SK-MEL-5 (cell line): ENCODE measurements at places on chromosomes 16 and 17. TPM values are rescaled to one million over a fixed set of nuclear protein-coding genes. Genes with fewer than 3 reads are reported as not detected.
A peak's percentile ranks its signal among the peaks of the same experiment; 100 is the strongest.

Gene FOXC2
- total RNA-seq: not detected in 2 replicates

DNA sequence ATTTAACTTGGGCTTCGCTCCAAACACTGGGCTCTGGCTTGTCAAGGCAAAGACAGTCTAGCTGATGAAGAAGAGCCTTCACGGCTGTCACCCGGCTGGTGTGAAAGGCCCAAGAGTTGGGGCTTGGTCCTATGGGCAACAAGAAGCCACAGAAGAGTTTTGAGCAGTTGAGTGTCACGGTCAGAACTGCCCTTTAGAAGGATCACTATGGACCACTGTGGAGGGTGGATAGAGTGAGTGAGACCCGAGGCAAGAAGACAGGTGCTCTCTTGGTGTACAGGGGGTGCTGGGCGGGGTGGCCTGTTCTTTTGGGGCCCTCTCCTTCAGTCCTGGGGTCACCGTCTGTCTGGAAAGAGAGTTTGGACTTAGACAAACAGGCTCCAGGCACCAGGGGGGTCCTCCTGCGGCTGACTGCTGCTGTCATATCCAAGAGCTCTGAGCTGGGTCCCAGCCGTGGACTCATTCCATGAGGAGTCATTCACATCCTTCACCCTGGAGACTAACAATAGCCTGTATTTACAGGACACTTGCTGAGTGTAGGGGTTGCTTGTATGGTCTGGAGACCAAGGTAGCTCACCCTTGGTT, 2.4 kb downstream of the PIMREG start:
- no peak for DNase-seq

DNA sequence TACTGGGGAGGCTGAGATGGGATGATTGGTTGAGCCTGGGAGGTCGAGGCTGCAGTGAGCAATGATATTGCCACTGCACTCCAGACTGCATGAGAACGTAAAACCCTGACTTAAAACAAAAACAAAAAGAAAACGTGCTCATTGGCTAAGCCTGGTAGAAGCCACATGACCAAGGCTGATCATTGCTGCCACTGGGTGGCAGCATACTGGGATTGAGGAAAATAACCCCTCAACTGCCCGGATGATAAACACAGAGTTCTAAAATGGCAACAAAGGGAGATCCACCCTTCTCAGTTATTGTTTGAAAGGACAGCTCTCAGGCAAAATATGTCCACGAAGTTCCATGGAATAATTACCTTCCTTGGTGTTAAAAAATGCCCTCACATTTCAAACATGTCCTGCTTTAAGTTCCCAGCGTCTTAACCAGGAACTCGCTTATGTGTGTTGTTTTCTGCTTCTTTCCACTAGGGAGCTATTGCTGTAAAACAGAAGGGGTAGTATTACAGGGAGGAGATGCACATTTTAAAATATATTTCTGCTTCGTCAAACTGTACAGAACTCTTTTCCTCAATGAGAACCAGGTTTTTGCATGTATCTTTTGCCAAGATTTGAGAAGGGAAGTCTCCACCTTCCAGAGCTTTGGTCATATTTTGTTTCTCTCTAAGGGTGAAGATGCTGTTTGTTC, 675.3 kb downstream of the MAF start:
- DNase-seq: peak; percentile 76

- DNase-seq: no peak
These were observed 11.6 kb downstream of the KRT33A start for GRCh38 chr17:41338961-41339485.

DNA sequence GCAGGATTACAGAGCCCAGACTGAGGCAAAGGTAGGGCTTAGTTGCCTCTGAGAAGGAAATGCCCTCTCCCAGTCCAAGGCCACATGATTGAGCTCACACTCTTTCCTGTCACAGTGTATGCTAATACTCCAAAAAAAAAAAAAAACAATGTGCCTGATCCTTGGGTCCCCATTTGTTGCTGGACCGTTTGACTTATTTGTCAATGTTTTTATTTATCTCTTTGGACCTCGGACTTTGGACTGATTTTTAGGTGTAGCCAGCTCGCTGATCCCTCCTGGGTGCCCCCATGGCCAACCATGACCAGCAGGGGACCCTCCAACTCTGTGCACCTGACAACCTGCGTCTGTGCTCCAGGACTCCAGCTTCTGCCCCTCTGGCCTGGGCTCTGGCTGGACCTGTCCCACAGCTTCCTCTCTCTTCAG, 622 bp upstream of the CCL16 start:
- peak; percentile 20 for DNase-seq

GRCh38 chr17:19975601-19976000, 2.0 kb downstream of the AKAP10 start:
- no peak for DNase-seq

GRCh38 chr17:74177018-74177450, 26.4 kb upstream of the RPL38 start:
- DNase-seq: no peak

DNA sequence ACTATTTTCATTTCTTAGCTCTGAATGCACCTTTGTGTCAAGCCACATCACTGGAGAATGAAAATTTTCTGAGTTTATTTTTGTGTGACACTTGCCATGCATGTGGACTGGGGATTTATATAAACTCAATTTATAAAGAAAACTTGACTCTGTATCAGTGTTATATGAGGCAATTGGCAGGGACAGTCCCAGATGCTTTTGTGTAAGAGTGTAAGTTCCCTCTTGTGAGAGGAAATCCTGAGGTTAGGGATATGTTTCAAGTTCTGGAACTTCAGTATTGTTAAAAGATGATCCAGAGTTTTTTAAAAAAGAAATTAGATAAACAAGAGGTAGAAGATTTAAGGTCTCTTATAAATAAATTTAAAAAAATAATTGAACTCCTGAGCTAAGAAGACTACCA, 10.9 kb upstream of the CCL8 start:
- DNase-seq: no peak

- DNase-seq: peak; percentile 34
These were observed 863 bp downstream of the ADPRM start for GRCh38 chr17:10698096-10698818.

- peak; percentile 22 for DNase-seq
These were observed 175.8 kb upstream of the MAF start for GRCh38 chr16:79776243-79776847.
